CD4-positive, alpha-beta T cell treated with Interleukin-1 beta for 1 hour (primary cell): ENCODE measurements at places on chromosomes 1 and 21.

GRCh38 chr1:94608852-94609530 lies 67.4 kb upstream of the F3 start:
- no peak for DNase-seq

- no peak for DNase-seq
Measured at GRCh38 chr1:111281411-111281810, 9.2 kb upstream of the CHIA start.

DNA sequence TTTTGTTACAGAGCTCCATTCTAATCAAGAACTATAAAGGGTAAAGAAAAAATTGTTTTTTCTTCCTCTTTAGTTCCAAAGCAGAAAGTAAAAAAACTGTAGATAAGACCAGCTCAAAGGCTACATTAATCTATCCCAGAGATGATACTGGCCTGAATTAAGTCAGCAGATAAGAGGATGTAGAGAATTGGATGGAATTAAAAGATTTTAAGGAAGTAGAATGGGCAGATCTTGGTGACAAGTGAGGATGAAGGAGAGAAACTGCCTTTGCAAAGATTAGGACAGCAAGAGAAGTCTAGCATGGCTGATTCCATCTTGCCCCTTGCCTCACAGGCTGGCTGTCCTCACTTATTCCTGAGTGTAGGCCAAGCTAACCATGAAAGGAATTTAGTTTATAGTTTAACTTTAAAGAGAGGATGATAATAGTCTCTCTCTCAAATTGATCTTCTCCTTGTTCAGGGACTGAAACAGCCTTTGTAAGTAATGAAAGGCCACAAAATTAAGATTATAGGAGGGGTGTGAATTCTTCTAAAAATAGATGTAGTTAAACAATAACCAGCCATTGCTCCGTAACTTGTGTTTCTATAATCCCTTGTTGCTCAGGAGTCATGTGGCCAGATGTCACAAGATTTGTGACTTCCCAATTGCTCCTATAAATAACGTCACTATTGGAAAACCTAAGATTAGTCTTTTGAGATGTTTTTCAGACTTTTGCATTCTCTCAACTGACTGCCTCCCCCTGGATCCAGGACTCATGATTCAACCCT lies 265.0 kb upstream of the USP24 start:
- no peak for DNase-seq

GRCh38 chr21:43273708-43274021 lies 104.9 kb downstream of the CRYAA start:
- no peak for DNase-seq

DNA sequence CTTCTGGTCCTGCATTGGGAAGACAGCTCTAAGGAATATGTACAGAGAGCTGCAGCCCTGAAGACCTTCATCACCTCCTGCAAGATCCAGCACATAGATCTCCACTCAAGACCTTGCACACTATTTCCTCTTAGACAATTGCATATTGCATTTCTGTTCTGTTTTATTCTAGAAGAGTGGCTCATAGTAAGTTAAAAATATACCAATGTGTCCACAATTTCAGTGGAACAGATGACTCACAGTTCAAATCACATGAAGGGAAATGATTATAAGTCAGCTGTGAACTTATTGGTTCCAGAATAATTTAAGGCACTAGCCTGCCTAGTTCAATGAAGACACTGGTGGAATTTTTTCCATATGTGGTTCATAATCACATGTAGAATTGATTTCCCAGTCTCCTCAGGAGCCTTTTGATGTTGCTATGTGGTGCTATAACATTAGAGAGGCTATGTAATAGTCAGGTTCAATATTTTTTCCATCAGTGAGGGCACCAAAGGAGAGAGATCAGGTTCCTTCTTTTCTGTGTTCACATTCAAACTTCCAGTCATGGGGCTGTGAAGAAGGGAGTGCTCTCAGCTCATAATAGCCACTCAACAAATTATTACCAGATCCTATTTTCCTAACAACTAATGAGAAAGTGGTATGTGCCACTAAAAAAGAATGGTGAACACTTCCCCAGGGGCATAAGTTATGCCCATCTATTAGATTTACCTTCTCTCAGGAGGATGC lies 9.8 kb upstream of the AK5 start:
- no peak for DNase-seq

DNA sequence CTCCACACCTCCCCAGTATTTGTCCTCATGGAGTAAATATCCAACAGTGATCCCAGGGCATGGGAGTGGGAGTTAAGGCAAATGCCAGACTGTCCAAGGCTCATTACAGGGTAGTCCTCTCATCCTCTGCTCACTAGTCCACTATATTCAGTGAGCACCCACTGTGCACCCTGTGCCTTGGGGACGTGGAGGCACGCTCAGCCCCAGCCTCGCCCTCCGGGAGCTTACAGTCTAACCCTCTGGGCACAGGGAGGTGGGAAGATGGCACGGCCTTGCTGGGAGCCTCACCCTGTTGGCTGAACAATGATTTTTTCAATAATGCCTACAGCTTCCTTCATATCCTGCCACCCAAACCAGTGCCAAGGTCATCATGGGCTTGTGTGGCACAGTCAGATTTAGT lies 2.8 kb downstream of the HES2 start:
- DNase-seq: no peak

DNA sequence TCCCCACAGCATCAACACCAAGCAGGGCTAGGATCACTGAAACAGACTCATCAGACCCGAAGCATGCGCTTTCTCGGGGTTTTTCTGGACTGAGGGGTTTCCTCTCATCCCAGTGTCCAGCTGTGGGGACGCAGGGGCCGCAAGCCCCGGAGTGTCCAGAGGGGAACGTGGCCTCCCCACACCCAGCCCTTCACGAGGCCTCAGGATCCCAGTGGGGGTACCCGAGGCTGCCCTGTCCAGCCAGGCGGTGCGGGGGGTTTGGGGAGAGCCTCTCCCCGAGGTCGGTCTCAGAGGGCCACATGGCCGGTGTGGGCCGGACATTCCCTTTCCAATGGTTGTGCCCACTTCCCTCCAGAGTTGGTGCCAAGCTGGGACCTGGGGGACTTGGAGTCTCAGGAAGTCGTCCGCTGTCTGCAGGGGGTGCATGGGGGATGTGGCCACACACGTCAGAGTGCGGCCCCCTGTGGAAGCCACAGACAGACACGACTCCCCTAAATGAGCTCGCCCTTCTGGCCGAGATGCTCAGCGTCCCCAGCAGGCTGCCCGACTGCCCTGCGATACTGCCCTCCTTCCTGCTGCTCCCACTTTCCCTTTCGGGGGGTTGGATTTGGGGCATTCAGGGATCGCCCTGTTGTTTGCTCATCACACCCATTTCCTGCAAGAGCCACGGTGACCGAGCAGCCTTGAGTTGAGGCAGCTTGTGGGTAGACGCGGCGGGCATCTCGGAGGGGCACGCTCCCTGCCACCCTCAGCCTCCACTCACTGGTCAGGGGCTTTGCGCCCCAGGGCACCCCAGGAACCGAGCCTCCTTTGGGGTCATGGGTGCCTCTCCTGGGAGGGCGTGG lies 4.1 kb downstream of the COL6A1 start:
- DNase-seq: no peak

GRCh38 chr1:61102621-61103020 lies 20.3 kb downstream of the NFIA start:
- no peak for DNase-seq

DNA sequence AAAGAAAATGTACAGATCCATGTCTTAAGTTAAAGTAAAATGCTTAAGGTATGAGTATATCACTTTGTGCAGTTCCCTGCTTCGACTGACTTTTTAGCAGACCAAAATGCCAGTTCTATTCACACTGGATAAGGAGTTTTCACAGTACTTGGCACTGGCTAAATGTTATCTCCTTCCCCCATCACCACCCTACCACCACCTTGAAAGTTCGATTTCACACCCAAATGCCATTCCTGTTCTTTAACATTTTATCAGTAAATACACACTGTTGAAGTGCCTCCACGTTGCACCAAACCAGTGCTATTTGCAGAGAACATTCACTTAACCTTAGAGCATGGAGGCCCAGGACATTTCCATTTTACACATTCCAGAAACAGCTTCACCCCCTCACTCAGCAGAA lies 100.0 kb downstream of the URB2 start:
- DNase-seq: no peak

DNA sequence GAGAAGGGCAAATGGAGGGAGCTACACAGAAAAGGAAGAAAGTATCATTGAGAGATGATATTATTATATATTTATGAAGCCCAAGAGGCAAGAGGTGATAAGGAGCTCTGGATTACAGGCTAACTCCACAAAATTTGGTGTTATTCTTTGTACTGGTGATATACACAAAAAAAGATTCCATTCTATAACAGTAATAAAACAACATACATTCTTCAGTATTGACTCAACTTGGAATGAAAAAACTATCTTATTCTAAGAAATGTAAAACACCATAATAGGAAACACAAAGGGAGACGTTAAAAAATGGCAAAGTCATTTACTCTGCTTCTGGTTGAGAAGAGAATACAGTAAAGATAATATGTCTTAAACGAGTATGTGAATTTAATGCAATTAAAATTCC lies 99.4 kb downstream of the TEX35 start:
- DNase-seq: no peak

DNA sequence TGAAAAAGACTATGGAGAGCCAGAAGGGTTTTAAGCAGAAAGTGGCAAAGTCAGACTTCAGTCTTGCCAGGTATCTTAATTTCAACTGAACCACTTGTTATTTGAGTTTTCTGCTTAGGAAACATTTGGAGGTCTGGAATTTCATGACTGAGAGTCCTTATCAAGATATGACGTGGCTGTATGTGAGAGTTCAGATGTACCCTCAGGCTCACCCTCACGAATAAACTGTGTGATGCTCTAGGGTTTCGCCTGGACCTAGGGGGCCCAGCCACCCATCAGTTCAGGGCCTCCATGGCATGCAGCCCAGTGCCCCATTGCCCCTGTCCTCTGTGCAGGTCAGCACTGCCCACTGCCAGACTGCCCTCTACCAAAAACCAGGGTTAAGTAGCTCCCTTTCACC lies 30.6 kb upstream of the TADA1 start:
- DNase-seq: no peak

- DNase-seq: no peak
Measured at GRCh38 chr1:57623039-57623790, 199.4 kb upstream of the DAB1 start.

GRCh38 chr1:113321771-113322387 lies 68.4 kb upstream of the MAGI3 start:
- no peak for DNase-seq

DNA sequence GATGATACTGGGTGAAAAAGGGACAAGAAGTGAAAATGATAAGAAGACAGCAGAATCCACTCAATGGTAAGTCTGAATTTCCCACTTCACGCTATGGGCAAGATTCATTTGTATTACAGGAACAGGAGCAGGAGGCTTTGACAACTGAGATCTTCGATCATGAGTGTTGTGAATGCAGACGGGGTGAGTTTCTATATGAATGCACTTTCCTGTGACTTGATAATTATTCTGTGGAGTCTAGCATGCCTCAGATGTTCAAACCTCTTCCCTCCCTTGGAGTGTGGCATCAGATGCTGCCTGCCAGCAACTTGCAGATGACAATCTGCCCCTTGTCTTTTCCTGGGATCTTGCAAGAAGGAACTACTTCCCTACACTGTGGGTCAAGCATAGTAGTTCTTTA lies 225.4 kb downstream of the HLX start:
- no peak for DNase-seq

DNA sequence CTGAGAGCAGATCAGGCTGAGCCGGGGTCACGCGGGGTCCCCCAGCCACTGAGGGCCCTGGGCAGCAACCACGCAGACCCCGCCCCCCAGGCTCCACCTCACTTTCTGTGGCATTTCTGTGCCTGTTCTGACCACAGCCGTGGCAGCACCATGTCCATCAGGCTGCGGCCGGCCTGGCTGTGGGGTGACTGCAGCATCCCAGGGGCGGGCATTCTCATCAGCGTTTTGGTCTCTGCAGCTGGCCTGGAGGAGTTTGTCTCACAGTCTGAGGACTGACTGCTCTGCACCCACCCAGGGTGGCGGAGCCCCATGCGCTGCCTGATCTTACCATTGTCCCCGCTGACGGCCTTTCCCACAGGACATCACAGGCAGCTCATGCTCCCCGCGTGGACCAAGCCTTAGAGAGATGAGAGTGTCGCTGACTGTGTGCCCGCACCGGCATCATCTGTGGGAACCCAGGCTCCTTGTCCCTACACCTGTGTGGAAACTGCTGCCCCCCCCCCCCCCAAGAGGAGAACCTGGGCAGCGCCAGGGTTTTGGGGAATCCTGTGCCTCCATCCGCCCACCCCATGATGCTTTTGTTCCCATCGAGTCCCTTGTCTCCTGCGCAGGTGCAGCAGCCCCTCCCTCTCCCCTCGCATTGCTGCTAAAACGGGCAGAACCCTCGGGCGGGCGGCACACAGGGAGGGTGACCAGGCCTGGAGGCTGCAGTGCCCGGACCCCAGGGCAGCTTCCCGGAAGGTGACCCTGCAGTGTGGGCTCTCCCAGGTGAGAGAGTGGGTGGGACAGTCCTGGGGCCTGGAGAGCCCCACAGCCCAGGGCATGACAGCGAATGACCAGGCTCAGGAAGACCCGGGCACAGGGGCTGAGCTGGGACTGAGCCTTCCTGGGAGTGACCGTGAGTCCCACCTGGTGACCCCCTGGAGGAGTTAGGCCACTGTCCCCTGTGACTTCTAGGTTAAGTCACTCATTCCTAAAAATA lies 1.8 kb downstream of the KRTAP10-1 start:
- no peak for DNase-seq

DNA sequence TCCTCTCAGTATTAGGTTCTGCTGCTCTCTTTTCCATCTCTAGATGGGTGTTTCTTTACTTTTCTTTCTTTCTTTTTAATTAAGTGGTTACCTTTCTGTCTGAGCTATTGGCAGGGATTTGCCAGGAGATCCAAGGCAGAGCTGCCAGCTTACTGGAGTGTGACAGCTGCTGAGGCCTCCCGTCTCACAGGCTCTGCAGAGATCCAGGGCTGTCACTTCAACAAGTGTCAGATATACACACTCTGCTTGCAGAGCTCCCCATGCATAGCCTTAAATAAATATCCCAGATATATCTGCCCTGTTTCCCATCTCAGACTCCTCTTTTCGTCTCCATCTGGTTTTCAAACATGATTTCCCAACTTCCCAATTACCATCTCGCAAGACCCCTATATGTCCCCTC lies 124.3 kb downstream of the NOS1AP start:
- DNase-seq: no peak

DNA sequence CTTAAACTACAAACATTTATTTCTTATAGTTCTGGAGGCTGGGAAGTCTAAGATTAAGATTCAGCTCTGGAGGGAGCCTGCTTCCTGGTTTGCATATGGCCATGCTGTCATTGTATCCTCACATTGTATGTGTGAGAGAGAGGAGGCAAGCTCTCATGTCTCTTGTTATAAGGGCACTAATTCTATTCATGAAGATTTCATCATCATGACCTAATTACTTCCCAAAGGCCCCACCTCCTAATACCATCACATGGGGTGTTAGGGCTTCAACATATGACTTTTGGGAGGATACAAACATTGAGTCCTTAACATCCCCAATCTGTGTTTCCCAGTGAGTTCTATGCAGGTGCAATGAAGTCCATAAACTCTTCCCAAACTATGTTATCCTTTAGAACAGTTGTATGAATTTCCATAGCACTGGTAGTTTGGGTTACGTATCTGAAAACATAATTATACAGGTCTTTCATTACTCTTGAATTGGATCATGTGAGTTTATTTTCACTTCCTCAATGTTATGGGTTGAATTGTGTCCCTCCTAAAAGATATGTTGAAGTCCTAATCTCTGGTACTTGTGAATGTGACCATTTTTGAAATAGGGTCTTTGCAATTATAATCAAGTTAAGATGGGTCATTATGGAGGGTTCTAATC lies 124.2 kb downstream of the RUNX1 start:
- no peak for DNase-seq
